Left lung (tissue), 14 donors: ENCODE measurements at places on chromosomes 5 and 9. TPM values are rescaled to one million over a fixed set of nuclear protein-coding genes. Genes with fewer than 3 reads are reported as not detected.

DNA sequence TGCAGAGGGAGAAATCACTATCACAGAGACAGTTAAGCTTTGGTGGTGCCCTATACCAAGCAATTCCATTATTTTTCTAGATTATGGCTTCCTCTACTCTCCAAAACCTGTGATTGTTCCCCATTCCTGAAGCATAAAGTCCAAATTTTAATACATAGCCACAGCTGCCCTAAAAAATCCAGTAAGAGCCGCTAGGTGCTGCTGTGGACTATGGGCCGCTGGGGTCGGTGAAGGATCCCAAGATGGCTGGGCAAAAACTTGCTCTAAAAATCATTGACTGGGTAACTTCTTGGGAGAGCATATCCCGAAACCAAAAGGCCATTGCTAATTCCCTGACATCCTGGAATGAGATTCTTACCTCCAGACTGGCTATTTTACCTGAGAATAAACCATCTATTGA is 245.3 kb downstream of the NFIB start:
- no peak for DNase-seq

DNA sequence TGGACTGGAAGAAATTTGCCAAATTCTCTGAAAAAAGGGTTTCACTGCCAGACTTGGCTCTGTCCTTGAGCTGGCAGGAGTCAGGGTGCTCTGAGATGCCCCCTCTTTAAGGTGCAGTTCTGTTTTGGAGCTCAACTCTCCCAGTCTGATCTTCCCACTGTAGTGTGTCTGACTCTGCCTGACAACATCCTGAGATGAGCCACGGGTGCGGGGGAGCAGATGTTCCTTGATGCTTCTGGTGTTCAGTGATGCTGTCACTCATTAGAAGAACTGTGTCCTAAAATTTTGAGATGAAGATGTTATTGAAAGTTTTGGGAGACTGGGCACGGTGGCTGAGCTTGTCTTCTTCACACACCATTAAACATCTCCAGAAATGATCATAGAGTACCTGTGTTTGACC is 78.2 kb downstream of the BASP1 start:
- no peak for DNase-seq

DNA sequence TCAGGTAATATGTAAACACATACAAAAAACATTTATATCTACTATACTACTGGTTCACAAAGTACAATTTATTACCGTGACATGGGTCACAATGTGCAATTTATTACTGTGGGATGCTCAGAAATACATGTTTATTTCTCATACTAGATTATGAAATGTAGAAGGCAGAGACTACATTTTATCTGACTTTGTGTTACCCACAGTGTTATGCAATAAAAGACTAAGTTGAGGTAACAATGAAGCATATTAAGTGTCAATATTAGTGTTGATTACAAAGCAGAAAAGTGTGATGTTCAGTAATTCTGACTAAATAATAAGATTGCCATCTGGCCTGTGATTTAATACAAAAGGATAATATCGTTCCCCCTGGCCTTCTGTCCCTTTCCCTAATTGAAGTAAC is 42.4 kb downstream of the CPLANE1 start:
- no peak for DNase-seq

RAD50 gene
- total RNA-seq = 35.3 TPM

- DNase-seq = no peak
Measured at GRCh38 chr5:66171349-66172344, 27.5 kb downstream of the SREK1 start.

GRCh38 chr5:40409601-40410000 is 270.1 kb upstream of the PTGER4 start:
- no peak for DNase-seq

DNA sequence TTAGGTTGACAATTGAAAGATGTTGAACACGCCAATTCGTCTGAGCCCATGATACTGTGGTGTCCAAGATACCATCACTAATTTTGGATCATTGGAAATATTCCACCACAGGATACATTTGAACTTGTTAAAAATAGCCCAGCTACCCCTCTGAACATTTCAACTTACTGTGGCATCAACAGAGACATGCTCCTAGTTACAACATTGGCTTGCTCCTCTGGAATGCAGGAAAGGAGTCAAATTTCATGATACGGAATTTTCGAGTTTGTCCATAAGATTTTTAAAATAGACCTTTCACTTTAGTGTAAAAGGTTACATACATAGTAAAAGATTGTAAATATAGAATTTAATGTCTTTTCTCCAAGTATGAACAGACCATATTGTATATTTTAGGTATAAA is 12.8 kb downstream of the SEMA5A start:
- DNase-seq = no peak

- DNase-seq = no peak
Measured at GRCh38 chr5:171989276-171989675, 17.2 kb downstream of the FBXW11 start.

DNA sequence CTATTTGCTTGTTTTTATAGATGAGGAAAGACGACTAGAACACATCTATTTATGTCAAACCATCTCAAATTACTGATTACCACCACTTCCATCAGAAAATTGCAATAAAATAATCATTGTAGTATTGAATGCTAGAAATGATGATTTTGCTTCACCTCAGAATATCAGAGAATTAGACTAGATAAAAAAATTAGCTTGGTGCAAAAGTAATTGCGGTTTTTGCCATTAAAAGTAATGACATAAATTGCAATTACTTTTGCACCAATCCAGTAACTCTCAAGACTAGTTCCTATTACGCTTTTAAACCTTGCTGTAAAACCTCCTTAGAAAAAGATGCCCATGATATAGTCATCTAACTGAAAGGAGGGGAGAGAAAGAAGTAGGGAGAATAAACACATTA is 556.7 kb upstream of the GRIN3A start:
- no peak for DNase-seq

- no peak for DNase-seq
Measured at GRCh38 chr5:173853370-173854131, 34.6 kb upstream of the CPEB4 start.

TMEM174 gene
- total RNA-seq = not detected

ZCCHC9 gene
- 22.3 TPM for total RNA-seq

KCNV2 gene
- total RNA-seq = not detected

DNA sequence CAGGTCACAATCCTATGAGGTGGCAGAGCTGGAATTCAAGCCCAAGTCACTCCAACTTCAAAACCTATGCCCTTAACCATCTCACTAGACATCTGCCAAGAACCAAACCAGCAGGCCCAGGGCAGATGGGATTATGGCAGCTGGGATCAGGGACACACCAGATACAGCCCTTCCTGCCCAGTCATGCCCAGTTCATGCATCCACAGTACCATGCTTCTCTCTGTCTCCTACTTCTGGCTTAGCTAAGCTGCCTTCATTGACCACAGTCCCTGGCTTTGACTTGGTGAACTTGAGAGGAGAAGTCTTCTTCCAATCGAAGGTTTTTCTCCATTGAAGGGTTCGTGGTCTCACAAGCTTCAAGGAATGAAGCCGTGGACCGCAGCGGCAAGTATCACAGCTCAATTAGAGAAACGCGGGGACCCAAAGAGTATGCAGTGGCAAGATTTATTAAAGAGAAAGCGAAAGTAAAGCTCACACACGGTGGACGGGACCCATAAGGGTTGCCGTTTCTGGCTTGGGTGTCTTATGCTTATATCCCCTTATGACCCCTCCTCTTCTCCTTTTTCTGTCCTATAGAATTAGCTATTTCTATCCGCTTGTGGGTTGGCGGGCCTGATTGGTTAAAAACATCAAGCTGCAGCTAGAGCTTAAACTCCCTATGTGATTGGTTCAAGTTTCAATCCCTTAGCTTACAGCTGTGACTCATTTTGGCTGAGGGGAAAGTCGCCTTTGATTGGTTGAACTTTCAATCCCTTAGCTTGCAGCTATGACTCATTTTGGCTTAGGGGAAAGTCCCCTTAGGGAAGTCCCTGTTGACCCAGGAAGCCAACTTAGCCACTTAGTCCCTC is 101.2 kb downstream of the TRIM36 start:
- no peak for DNase-seq

- no peak for DNase-seq
Measured at GRCh38 chr5:74889523-74890105, 23.4 kb upstream of the FAM169A start.

GRCh38 chr9:82275258-82275927 is 286.8 kb downstream of the SPATA31D1 start:
- DNase-seq = no peak

DNA sequence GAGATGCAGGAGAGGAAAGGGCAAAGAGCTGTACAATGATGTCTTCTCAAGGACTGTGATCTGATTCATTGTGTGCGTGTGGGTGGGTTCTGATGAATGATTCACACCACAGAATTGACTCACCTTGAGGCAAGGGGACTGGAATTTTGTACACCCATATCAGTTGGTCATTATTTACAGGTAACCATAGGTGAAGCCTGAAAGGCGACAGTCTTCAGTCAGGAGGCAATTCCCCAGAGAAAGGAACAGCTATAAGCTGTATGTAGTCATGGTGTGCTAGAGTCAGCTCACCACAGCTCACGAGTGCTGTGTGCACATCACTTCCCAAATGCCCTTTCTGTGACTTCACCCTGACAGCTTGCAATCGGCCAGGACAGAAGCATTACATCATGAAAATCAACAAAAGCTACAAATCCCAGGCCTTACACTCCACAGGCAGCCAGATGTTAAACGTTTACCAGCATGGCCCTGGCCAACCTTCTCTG is 87.6 kb upstream of the RPS23 start:
- DNase-seq = no peak

GRCh38 chr5:153402550-153402949 is 87.9 kb upstream of the GRIA1 start:
- no peak for DNase-seq

GRCh38 chr9:29564564-29564963 is 1991.3 kb upstream of the C9orf72 start:
- DNase-seq = no peak

DNA sequence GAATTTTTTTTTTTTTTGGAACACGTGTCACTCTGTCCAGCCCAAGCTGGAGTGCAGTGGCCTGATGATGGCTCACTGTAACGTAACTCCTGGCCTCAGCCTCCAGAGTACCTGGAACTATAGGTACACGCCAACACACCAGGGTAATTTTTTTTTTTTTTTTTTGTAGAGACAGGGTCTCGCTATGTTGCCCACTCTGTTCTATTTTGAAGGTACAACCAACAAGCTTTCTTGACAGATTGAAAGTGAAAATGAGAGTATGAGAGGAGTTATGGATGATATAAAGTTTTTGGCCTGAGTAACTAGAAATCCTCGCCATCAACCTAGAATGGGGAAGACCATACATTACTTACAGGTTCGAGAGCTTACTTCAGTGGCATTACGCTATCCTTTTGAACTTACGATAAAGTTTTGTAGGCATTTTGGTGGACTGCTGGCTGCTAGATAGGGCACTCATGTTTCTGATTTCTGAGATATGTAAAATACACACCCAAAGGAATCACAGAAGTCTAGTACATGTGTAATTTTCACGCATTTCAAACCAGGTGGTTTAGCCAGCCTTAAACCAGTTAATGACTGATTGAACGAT is 806 bp upstream of the CDC42SE2 start:
- no peak for DNase-seq

- no peak for DNase-seq
Measured at GRCh38 chr9:82110881-82111280, 122.3 kb downstream of the SPATA31D1 start.

DNA sequence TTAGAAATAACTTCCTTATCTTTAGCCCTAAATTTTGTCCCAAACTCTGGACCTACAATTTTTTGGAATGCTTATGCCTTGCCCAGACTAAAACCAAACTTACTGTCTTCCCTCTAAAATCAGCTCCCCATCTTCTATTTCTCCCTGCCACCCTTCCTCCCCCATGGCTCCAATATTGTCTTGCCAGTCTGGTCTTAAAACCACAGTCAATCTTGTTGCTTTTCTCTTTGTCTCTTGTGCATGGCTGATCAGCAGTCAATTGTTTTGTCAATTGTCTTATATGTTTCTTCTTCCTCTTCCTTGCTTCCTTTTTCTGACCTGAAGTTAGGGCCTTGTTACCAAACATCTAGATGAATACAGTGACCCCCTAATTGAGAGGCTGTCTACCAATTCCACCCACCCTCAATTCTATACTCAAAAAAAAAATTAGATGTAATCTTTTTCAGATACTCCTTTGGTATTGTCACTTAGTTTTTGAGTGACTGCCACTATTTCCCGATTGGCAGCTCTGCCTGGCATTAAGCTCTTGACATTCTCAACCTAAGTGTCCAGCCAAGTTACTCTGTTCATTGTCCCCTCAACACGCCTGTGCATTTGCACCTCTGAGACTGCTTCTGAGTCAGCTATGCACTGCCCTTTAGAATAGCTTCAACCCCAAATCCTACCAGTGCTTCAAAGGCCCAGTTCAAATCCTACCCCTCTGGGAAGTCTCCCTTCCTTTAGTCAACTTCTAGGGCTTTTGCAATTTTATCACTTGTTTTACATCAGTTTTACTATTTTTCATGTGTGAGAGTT is 2.5 kb downstream of the PDCD1LG2 start:
- no peak for DNase-seq

DNA sequence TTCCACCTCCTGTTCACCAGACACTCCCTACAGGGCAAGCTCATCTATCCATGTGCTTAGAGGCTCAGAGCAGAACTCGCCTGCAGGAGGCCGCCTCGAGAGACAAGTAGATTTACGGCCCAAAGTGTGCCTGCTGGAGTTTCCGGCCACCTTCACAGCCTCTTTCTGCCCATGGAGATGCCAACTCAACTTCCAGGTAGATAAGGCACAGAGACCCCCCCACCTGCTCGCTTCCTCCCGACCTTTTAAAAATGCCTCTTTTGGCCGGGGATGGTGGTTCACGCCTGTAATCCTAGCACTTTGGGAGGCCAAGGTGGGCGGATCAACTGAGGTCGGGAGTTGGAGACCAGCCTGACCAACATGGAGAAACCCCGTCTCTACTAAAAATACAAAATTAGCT is 46.6 kb downstream of the EXD3 start:
- DNase-seq = peak; percentile 10

EIF4E1B gene
- not detected for total RNA-seq

DNA sequence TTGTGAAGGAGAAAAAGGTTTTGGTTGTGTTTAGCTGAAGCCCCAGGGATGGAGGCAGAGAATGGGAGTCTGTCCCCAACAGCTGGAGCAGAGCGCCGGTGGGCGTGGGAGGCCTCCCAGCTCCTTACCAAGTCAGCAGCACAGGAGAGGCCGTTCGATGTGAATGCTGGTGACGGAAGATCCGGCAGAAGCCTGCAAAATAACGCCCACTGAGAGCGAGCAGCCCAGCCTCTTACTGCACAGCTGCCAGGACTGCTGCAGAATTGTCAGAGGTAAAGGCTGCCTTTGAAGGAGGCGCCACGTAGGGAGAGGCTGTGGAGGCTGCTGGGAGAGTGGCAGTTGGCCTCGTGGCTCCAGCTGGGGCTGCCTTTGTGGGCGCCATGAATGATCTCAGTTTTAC is 26.2 kb downstream of the ANGPTL2 start:
- DNase-seq = no peak

TPM2 gene
- 211 TPM for total RNA-seq

TAF1L gene
- not detected for total RNA-seq

- DNase-seq = no peak
Measured at GRCh38 chr9:16954040-16954439, 83.6 kb upstream of the BNC2 start.

BARHL1 gene
- total RNA-seq = not detected

DNA sequence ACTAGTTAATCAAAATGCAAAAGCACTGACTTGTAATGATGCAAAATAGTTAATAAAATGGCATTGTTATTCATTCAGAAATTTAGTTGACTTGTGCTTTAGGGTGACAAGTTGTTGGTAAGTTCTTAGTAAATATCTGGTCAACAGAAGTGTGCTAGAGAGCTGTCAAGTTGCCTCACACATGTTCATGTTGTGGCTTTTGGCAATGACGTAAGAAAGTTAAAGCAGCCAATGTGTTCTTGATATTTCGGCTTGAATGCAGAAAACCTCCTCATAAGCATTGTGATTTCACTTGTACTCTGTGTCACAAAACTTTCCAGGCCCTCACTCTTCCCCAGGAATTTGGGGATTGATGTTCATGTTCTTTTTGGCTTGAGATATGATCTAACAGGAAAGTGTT is 626.7 kb downstream of the PRR16 start:
- DNase-seq = no peak

CTXN3 gene
- not detected for total RNA-seq
